Epithelial cell of proximal tubule (primary cell): ENCODE measurements at places on chromosomes 4 and X.
A peak's percentile ranks its signal among the peaks of the same experiment; 100 is the strongest.

- DNase-seq: no peak
Observed at GRCh38 chr4:170875868-170876267, 786.1 kb upstream of the AADAT start.

- no peak for DNase-seq
Observed at GRCh38 chrX:12118134-12118533, 20.1 kb upstream of the FRMPD4 start.

DNA sequence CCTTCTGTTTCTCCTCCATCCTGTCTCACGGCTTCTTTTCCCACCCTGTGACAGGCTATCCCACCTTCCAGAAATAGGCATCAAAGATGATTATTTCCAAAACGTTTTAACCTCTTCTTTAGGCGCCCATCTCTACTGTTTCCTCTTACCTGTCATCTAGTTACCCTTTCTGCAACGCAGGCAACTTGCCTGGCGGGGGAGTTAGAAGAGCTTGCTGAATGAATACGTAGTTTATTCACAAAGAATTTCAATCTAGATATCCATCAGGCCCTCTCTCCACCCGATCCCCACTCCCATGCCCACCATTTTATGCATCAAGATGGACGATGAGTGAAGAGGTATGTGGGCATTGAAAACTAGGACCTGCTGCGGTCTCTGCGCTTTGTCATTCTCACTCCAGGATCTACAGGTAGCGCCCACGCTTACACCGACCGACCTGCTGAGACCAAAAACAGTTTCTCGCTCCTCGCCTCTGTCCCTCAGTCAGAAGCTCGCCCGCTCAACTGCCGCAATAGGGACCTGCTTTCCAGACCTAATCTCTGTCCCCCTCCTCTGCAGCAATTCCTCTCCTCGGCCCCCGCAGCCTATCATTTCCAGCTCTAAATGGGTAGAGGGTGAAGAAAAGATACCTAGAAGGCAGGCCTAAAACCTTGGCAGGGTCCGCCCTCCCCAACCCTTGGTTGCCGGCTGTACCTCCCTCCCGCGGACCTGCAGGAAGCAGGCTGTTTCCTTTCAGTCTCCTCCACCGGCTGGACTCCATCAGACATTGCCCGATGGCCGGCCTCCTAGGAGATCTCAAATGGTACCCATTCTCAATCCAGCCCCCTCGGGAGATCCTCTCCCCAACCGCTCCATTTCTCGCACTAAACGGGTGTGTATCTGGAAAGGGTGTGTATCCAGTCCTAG is 624 bp downstream of the BEX5 start:
- DNase-seq: no peak

- no peak for DNase-seq
Observed at GRCh38 chrX:13177921-13178566, 133.6 kb upstream of the FAM9C start.

DNA sequence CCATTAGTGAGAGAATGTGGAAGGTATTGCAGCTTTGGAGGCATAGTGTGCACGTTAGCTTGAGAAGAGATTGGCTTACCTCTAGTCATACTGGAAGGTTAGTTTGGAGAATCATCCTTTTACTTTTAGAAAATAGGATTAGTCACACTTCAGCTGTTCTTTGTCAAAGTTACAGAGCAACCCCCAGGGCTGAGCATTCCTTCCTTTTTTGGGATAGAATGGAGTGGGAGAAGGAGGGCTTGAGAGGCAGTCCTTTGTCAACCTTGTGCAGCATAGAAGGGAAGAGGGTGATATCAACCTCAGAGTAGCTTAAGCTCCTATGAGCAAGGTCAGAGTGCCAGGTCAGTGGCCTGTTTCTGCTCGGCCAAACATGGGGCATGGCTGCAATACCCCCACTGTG is 8.6 kb upstream of the MBNL3 start:
- no peak for DNase-seq

- no peak for DNase-seq
Observed at GRCh38 chr4:74327762-74328161, 19.5 kb downstream of the EPGN start.

- peak; percentile 81 for DNase-seq
Observed at GRCh38 chr4:131534944-131535645, 1614.0 kb upstream of the PCDH10 start.

DNA sequence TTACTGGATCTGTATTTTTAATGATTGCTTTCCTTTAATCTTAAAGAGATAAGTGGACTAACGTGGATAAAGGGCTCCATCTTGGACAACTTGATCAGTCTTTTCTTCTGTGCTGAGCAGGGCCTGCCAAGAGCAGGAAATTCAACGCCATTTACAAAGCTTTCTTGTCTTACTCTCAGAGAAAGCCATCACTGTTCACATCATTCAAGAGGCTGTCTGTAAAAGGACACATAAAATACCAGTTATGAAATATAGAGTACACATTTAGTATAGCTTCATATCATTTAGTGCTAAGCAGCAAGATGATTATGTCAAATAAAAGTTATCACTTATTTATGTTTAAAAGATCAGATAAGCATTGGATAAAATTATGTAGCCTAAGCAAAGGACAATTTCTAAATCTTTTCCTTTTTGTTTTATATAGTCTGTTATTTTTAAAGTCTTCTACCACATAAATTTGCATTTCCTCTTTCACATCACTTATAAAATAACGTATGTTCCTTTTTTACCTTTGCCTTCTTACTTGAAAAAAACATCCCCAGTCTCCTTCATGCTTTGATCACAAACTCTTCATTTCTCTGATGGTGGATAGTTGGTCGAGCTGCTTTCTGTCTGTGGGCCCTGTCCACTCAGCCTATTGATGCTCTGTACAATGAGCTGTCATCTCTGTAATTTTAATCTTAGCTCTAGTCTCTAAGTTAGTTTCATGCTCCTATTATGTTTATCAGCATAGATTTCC is 2.1 kb upstream of the CCNG2 start:
- no peak for DNase-seq

- DNase-seq: no peak
Observed at GRCh38 chr4:122156819-122157218, 4.7 kb downstream of the BLTP1 start.

- DNase-seq: no peak
Observed at GRCh38 chrX:96889726-96890125, 6.0 kb downstream of the RPA4 start.

GRCh38 chr4:174464949-174465348 is 57.3 kb downstream of the HPGD start:
- DNase-seq: no peak

DNA sequence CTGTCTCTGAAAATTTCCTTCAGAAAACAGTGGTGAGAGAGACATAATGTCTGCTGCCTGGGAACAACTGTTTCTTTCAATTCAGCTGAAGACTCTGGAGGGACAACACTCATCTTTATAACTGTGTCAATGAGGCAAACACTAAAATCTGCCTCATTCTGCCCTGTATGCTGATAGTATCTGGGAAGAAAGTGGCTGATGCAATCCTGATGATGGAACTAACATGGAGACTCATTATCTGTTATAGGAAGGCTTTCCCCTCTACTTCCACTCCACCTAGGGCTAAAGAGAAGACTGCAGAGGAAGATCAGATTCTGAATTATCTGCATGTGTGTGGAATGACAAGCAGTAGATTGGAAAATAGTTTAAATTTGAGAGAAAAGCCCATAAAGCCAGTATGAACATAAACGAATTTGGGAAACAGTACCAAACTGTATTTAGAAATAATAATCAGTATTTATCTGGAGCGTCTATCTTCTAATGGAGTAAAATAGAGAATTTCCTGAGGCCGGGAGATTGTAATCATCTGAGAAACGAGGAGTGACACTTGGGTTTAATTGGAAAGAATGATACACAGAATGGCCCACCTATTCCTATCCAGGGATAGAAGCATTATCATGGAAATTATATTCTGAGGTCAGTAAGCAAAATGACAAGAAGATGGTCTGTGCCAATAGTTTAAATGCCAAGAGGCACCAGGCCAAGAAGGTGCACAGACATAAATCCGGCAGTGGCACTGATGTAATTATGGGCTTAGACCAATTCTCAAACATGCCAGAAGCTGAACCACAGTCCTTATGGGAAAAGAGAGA is 85.4 kb downstream of the SHISA3 start:
- no peak for DNase-seq

DNA sequence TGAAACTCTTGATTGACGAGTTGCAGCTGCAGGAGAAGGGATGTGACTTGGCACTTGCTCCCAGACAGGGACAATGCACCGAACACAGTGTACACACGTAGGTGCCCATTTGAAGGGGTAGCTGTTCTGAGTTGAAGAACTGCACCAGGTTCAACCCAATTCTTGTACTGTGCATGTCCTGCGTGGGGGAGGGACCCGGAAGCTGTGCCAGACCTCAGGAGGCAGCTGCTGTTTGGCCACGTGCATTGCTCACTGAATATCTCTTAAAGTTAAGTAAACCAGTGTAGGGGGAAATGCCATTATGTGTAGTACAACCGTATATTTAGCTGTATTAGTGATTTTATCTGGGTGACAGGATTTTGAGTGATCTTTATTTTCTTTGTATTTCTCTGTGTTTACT is 12.0 kb upstream of the RBBP7 start:
- DNase-seq: no peak

DNA sequence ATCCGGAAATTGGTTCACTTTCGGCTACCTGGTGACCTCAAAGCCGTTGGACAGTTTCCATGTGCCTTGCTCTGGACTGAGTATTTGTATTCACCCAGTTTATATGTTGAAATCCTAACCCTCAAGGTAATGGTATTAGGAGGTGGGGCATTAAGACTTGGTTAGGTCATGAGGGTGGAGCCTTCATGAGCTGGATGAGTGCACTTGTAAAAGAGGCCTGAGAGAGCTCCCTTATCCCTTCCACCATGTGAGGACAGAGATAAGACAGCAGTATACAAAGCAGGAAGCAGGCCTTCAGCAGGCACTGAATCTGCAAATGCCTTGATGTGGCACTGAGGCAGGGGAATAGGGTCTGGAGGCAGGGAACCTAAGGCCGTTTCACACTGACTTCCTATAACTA is 5.3 kb upstream of the OPHN1 start:
- no peak for DNase-seq

DNA sequence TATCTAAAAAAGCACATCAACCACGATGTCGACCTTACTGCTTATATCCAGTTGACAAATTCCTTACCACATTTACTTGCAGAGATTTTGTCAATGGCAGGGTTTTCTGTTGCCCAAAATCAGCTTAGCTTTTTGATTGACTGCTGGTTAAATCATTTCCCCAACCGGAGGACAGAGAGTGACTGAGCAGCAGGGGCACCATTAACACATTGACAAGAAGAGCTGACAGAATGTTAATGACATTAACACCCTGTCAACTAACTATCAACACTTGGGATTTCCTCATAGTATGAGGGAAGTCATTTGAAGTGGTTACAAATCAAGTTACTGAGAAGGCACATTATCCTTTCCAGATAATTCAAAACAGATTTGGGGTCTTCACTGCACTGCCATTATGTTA is 368.4 kb downstream of the RPA4 start:
- DNase-seq: no peak

- no peak for DNase-seq
Observed at GRCh38 chr4:113094802-113095201, 45.3 kb downstream of the ANK2 start.

DNA sequence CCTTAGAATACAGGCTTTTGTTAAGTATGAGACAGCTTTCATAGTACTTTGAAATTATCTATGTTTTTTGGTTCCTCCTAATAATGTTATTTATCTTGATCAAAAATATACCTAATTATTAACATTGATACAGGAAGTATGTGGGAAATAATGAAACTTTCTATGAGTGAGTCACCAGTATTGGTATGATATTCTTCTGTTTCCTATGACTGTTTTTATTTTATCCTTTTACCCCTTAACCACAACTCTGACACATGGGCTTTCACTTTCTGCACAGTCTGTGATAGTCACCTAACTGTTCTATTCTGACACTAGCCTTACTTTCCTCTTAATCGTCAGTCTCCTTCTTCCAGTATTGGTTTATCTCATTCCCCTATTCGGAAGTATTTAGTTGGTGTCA is 4.7 kb downstream of the THAP9 start:
- no peak for DNase-seq

- DNase-seq: no peak
Observed at GRCh38 chrX:16970977-16971376, 24.5 kb downstream of the REPS2 start.

DNA sequence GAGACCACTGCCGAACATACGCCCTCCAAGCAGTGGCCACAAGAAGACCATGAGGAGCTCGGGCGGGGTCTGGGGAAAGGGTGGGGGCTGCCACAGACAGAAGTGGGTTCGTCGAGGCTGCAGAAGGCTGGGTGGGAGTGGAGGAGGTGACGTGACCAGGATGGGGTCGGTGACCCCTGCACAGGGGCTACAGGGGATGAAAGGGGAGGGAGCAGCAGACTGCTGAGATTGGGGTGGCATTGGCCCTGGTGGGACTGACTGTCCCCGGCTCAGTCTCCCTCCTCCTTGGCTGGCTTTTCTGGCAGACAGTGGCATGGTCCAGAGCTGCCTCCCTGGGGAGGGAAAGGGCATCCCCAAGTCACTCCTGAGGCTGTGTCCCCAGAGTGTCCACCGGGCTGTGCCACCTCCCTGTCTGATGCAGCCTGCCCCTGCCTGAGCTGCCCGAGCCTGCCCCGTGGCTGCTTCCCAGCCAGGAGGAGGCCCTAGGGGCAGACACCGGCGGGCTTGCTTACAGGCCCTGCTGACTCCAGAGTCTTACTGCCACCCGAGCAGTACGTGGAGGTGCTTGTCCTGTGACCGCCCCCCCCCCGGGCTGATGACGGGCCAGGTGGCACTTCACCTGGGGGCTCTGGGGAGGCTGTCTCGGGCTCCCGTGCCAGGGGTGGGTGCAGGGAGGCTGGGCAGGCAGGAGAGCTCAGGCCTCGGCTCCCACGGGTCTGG is 7.2 kb downstream of the SH3BP2 start:
- no peak for DNase-seq

DNA sequence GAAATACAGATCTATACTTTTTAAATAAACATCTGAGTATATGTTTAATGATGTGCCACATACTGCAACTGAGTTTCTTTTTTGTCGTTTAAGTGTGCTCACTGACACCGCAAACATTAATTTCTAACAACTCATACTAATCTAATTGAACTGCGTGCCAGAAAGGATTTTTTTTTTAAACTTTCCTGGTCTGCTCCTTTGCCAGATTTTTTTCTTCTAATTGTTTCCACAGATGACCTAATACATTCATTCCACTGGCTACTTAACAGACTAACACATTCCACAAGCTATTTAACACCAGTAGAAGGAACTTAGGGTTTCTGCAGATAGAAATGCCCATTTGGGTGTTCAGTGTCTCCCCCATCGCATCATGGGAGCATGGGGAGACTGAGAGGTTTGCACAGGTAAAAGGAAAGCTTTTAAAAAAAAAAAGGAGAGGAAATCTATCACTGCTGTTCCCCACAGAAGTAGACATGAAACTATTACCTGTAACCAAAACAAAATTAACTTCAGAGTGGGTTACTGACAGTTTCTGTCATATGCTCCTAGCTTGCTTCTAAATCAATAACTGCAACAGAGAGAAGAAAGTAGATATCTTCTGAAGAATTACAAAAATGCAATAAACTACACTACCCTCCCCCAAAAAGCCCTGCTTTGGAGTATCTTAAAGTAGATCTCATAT is 31.6 kb downstream of the SH3KBP1 start:
- no peak for DNase-seq
